Activated T-cell treated with anti-CD3 and anti-CD28 coated beads, Interleukin-2, amount 50 U/mL, for 48 hours (primary cell): ENCODE measurements at places on chromosomes 7 and 10.

- no peak for DNase-seq
Observed at GRCh38 chr7:114303301-114303700, 111.3 kb upstream of the FOXP2 start.

DNA sequence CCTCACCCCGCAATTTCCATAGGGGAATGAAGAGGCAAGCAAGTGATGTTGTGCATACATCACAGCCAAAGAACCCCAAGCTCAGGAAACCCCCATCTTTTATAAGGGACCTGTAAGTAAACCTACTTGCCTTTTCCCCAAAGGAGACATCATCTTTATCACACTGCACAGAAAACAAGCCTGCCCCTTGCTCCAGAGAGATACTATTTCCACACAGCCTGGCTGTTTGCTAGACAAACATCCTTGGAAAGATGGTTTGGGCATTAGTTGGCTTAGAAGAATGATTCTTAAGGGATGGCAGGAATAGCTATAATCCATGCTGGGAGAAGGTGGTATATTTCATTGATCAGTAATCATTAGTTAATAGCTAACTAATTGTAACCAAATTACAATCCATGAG is 123.7 kb upstream of the SEC61G start:
- DNase-seq = no peak

DNA sequence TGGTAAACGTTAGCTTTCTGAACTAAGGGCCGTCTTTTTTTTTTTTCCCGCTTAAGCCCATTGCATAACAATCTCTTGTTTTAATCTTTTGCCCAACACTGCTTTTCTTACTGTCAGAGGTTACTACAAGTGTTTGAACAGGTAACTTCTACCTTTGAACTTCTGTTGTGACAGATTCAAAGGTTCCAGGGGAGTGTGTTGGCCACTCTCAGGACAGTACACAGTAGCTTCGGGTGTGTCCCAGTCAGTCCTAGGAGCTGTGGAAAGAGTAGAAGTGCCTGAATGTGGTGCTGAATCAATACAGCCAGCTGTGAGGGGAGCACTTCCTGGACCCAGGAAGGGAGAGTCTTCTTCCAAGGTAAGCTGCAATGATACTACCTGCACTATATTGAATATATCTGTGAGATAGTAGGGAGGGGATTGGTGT is at the start of gene ACSL5:
TSS of gene ACSL5 (plus strand) at position 205 of the 427 bp plus-strand sequence. CDS start 20,831 bp downstream, outside the sequence.
- DNase-seq = no peak

GRCh38 chr7:91630581-91631380 is 249.7 kb downstream of the MTERF1 start:
- DNase-seq = no peak

DNA sequence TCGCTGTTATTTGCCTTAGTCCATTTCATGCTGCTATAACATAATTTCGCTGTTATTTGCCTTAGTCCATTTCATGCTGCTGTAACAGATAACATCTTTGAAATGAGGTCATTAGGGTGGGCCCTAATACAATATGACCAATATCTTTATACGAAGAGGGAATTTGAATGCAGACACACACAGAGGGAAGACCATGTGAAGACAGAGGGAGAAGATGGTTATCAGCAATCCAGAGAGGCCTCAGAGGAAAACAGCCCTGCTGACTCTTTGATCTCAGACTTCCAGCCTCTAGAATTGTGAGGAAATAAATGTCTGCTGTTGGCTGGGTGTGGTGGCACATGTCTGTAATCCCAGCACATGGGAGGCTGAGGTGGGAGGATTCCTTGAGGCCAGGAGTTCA is 404.9 kb downstream of the TYW1 start:
- DNase-seq = no peak

GRCh38 chr7:149728491-149729375 is 44.7 kb downstream of the ZNF467 start:
- no peak for DNase-seq

DNA sequence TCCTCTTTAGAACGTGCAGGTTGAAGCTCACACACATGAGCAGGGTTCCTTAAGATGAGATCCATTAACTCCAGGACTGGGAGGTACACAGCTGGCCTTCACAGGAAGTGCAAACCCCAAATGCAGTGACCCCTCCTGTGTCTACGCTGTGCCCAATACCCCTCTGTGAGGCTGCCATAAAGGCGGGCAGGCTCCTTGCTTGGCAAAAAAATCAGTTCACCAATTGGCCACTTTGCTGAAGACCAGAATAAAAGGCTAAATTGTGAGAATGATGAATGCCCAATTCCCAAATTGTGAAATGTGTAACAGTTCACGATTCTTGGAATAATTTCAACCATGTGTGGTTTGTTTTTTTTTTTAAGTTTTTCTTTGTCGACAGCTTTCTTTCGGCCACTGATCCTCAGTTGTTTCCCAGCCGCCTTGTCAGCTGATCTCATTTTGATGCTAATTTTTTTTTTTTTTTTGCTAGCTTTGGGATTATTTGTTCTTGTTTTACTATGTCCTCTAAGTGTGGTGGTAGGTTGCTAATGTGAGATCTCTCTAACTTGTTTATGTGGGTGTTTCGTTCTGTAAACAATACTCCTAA is 101.9 kb upstream of the PRSS58 start:
- DNase-seq = no peak

- DNase-seq = no peak
Observed at GRCh38 chr7:149014309-149014708, 14.0 kb downstream of the PDIA4 start.

DNA sequence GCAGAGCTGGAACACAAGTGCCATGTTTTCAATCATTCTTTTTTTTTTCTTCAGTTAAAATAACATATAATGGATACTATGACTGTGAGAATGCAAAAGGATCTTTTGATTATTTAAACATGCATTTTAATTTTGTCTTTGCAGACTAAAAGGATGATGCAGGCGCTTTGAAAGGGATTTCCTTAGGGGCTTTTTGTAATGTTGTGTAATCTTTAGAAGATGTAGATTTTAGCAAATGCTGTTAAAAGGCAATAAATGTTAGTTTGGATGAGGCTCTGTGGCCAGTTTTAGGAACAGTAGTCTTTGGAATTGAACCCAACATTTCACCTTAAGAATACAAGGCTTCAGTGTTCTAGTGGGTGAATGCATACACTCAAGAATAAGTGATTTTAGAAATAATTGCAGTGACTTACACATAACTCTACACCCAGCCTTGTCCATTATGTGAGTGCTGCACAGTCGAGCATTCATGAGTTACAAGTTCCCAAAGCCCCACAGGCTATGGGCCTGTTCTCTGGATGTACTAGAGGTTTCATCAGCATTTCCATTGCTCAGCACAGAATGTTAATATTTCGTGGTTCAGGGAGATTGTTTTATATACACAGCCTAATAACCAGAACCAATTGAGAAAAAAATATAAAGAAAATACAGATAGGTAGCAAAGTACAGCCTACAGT is 11.6 kb downstream of the PAPSS2 start:
- DNase-seq = no peak

- DNase-seq = no peak
Observed at GRCh38 chr7:117895276-117895675, 22.0 kb upstream of the CTTNBP2 start.

- peak; percentile 41 for DNase-seq
Observed at GRCh38 chr10:70348228-70348850, 34.1 kb downstream of the LRRC20 start.

- DNase-seq = no peak
Observed at GRCh38 chr10:59606551-59606961, 103.1 kb downstream of the SLC16A9 start.

GRCh38 chr10:111879969-111880368 is 303.6 kb downstream of the GPAM start:
- DNase-seq = no peak

- DNase-seq = no peak
Observed at GRCh38 chr7:127962589-127963361, 68.5 kb downstream of the LRRC4 start.

DNA sequence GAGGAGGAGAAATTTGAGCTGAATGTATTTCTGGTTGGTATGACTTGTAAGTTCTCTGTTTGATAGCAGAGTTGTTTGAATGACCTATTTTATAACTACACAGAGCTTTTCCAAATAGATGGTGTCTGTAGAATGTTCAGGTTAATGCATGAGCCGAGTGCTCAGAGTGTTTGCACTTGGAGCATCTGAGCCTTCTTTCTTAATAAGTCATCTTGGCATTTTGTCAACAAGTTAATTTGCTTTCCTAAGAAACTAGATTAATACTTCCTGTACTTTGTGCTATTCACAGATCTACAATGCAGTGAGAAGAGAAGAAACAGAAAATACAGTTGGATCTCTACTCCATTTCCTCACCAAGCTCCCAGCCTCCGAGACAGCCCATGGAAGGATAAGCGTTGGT is 138.2 kb downstream of the PLCE1 start:
- DNase-seq = no peak

- DNase-seq = peak; percentile 72
Observed at GRCh38 chr7:131546583-131547141, 9.8 kb downstream of the PODXL start.

DNA sequence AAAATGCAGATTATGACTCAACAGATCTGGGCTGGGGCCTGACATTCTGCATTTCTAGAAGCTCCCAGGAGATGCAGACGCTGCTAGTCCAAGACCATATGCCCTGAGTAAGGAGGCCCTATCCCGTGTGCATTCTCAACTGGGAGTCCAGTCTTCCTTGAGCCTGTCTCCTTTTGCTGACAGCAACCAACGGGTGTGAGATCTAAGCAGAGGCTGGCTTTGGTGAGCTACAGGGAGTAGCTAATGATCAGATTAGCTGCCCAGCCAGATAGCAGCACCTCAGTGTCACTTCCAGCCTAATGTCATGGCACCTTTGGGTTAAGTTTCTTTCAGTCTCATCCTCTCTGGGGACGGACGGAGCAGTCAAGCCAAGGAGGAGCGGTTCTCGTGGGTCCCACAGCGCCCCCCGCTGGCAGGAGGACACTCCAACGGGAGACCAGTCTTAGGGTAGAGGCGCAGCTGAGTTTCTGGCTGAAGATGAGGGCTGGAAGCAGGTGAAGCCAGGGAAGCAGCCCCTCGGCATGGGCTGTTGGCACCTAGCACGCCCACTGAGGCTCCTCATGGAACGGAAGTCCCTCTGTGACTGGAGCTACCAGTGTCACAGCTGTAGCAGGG is 154.0 kb downstream of the CCDC3 start:
- peak; percentile 64 for DNase-seq

DNA sequence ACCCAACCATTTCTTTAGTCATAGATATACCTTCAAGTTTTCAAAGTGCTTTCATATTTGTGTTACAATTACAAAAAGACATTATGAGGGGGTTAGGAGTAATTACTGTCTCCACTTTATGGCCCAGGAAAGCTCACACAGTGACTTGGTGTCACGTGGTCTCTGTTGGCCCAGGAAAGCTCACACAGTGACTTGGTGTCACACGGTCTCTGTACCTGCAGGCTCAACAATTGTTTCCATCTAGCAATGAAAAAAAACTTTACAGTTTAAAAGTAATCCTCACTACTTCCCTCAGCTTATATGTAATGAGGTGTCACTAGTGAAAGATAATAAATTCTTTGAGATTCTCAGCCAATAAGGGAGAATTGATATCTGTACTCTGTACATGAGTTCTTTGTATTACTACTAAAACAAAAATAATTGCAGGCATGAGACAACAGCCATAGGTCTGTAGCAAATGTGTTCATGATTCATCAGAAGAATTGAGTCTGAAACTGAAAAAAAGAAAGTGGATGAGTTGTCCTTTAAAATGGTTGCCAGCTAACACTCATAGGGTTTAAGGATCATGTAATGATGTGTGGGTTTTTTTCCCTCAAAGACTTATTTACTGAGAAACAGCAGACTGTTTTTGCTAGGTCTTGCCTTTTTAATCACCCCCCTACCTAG is 10.9 kb downstream of the OGDH start:
- DNase-seq = no peak

GRCh38 chr7:129851174-129851573 is 101.6 kb downstream of the UBE2H start:
- DNase-seq = no peak

GRCh38 chr10:86098187-86098881 is 268.3 kb downstream of the GRID1 start:
- no peak for DNase-seq

GRCh38 chr7:79506481-79506880 is 53.0 kb upstream of the MAGI2 start:
- no peak for DNase-seq

- no peak for DNase-seq
Observed at GRCh38 chr10:118369641-118370205, 27.6 kb upstream of the FAM204A start.

GRCh38 chr7:150356265-150356897 is 12.2 kb upstream of the REPIN1 start:
- no peak for DNase-seq

- DNase-seq = no peak
Observed at GRCh38 chr10:26690731-26691475, 6.6 kb upstream of the PDSS1 start.

DNA sequence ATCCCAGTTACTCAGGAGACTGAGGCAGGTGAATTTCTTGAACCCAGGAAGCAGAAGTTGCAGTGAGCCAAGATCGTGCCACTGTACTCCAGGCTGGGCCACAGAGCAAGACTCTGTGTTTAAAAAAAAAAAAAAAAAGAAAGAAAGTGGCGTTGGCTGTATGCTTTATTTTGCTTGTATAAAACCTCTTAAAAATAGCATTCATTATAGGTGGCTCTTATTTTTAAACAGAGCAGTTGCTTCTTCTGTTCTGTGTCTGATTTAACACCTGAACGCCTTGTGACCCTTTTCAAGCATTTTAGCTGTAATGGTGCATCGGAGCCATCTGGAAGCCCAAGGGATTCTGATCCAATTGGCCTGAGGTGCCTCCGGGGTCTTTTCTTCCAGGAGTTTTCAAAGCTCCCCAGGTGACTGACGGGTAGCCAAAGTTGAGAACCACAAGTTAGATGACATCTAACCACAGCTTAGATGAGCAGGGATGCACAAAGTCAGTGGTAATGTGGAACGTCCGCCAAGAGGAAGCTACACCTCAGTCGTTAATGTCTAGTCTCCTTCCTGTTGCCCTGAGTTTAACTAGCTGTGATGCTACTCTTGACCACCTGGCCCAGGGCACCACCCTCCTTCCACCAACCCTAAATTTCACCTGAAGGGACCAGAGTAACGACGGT is 274.6 kb upstream of the KLF6 start:
- no peak for DNase-seq

DNA sequence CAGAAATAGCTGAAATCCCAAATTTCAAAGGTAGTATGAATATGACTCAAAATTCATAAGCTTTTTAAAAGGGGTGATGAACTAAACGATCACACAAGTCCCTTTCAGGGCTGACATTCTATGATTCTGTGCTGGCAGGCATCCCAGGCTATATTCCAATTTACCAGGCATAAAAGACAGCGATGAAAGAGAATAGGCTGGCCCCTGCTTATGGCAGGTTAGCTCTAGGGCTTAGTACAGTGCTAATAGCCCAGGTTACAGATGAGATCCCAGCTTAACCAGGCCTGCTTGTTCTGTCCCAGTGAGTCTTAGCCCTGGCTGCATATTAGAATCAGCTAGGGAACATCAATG is 56.4 kb downstream of the CDHR3 start:
- DNase-seq = no peak
